ENCODE measurements at places on chromosomes 7 and 10. TPM values are rescaled to one million over a fixed set of nuclear protein-coding genes. Genes with fewer than 3 reads are reported as not detected.
A peak's percentile ranks its signal among the peaks of the same experiment; 100 is the strongest.

IGFBP1 gene
- total RNA-seq, result 2.8 TPM

DCLRE1C gene
- 12.9 TPM for total RNA-seq

GLCCI1 gene
- total RNA-seq, result 9.7 TPM

TUBB8 gene
- not detected for total RNA-seq

OPALIN gene
- not detected for total RNA-seq

PRTFDC1 gene
- total RNA-seq, result 13.4 TPM

DNA sequence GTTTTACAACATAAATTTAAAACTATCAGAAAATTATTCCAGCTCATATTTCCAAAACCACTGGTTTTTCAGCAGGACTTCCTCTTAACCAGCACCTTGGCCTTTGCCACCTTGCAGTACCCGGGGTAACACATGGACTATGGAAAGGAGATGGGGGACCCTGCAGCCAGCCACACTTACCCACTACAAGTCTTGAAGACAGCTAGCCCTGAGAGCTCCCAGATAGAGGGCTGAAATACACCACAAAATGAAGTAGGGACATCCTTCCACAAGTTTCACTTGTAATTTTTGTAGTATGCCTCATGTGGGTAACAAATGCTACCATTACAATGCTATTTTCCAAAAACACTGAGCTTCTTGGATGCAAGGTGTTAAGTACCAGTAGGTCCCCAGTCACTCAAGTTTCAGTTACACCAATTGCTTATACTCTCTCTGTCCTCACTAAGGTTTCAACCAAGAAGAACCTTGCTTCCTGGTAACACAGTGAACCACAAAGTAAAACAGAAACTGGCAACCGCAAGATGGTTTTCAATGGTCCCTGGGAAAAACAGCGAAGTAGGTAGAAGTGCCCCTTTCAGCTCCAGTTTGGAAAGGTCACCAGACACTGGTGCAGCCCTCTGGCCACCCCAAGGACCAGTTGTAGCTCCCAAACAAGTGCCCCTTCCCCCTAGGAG is 110.9 kb downstream of the SGMS1 start:
- no peak for DNase-seq

DNA sequence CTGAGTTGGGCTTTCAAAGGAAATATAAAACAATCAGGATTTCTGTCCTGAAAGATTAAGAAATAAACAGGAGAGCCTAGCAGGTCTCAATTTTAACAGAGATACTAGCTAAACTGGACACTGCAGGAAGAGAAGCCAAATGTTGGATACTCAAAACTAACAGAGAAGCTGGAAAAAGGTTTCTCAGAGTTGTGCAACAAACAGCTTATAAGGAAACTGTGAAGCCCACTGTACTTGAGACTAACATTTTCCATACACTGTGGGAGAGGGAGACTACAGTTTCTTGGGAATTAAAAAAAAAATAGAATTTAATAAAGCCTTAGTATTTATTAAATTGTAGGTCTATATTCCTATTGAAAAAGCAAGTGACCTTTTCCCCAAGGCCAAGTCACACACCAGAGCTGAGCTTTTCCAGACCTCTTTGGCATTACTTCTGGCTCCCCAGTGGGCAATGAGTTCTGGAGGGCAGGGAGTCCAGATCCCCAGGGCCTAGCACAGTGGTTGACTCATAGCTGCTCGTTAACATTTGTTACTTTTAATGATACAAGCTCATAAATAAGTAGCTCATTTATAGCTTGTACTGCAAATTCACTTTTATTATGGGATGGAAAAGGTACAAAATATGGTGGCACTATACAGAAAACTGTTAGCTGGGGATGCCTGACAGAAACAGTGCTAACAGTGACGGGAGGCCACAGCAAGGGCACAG is 68.3 kb downstream of the MINDY3 start:
- DNase-seq, result no peak

GRCh38 chr10:46226232-46226631 is 60.6 kb upstream of the ANTXRL start:
- DNase-seq, result no peak

DNA sequence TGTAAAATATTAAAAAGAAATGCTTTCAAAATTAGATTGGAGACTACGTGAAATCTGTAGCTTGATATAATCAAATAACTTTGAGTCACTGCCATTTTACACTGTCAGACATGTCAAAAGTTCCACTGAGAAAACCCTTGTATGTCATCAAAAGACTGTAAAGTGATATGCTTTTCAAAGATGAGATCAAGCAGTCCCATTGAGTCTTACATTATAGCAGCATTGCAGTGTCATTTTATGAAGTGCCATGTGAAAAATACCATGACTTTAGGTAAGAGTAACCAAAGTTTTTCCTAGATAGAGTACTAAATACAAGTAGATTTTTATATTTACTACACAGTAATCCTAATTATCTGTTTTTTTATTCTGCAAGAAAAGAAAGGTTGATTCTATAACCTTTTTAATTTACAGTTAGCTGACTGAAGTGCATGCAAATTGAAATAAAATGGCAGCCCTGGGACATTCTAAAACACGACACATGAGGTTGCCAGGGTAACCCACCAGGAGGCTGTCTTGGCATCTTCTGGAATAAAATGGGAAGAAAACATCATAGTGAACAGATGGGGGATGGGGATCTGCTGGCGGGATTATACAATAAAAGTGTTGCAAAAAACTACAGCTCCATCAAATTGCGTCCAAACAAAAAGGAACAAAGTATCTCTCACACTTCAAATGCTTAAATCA is 91.3 kb upstream of the TMEM106B start:
- DNase-seq, result no peak

GRCh38 chr10:71396711-71397295 is at the start of gene CDH23:
CDH23 (plus strand) TSS chr10:71396920; CDS start chr10:71439832, 42,912 bp downstream.
- peak; percentile 82 for DNase-seq

GRCh38 chr7:110780712-110781111 is 310.2 kb upstream of the LRRN3 start:
- DNase-seq, result no peak

GRCh38 chr10:48184224-48184623 is 90.3 kb downstream of the FRMPD2 start:
- no peak for DNase-seq

DNA sequence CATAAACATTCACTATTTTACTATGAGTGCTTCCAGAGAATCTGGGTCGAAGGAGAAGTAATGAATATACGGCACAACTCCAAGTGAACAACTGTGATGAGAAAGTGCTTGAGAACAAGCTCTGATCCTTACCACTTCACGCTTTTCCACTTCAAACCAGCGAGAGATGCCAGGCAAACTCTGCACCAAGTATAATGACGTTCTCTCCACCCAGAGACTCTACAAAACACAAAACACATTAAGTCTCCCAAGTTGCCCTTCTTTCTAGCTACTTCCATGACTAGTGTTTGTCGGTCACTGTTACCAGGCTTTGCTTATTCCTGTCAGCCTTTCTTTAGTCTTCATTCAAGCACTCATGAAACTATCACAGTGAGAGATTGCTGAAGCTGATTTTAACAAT is 193.1 kb upstream of the IMMP2L start:
- no peak for DNase-seq

GRCh38 chr10:35533565-35533964 is 71.6 kb upstream of the GJD4 start:
- no peak for DNase-seq

GRCh38 chr10:97640868-97641811 is 669 bp downstream of the PI4K2A start:
- DNase-seq, result peak; percentile 20

GRCh38 chr7:45911311-45911710 is 9.8 kb downstream of the IGFBP3 start:
- no peak for DNase-seq

DNA sequence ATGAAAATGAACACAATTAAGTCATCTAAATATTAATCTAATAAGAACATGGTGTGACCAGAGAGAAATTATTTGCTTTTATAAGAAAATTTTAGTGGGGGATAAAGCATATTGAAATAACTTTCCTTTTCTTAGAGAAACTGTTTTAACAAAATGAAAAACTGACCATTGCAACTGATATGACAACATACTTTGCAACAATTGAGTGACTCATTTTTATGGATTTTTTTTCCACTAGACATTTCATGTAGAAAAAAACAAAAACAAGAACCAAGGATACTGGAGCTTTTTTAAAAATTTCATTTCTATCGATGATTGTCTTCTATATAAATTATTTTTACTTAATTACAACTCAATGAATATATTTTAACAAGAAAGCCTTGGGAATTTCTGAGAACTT is 90.0 kb downstream of the C1GALT1 start:
- no peak for DNase-seq

DNA sequence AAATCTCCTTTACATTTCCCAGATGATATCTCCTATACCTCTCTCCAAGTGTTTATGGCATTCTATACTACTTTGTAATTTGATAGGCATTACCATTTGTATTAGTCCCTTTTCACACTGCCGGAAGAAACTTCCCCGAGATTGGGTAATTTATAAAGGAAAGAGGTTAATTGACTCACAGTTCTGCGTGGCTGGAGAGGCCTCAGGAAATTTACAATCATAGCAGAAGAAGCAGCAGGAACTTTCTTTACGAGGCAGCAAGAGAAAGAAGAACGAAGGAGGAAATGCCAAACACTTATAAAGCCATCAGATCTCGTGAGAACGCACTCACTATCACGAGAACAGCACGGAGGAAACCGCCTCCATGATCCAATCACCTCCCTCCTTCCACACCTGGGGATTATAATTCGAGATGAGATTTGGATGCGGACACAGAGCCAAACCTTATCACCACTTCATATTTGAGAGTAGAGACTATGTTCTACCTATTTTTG is 1194.6 kb downstream of the SORCS1 start:
- no peak for DNase-seq

DNA sequence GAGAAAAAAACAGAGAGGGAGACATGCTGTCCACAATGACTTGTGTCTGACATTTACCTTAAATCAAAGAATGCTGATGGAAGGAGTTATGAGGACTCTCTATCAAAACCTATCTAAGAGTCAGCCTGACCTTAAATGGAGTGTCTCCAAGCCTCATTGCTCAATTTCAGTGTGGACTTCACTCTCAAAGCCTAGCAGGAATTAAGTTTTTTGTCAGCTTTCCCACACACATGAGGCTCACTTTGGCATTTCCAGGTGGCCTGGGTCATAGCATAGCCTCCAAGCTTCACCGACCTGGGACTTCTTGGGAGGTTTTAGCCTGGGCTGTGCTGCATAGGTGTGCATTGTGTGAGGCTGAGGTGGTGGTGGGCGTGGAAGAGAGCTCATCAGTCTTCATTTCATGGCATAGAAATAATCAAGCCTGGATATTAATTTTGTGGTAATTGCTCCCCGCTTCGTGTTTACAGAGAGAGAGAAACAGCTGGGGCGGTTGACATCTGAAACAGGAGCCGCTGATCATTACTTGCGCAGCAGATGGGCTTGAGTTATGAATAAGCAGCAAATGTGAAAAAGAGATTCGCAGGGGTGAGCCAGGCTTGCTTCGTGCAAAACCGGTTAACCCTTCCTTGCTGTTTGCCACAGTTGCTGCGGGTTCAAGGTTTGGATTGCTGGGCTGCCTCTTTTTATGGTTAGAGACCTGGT is 647.8 kb downstream of the INHBA start:
- no peak for DNase-seq

- no peak for DNase-seq
These were observed 5.0 kb downstream of the NUP205 start for GRCh38 chr7:135562720-135563119.

DNA sequence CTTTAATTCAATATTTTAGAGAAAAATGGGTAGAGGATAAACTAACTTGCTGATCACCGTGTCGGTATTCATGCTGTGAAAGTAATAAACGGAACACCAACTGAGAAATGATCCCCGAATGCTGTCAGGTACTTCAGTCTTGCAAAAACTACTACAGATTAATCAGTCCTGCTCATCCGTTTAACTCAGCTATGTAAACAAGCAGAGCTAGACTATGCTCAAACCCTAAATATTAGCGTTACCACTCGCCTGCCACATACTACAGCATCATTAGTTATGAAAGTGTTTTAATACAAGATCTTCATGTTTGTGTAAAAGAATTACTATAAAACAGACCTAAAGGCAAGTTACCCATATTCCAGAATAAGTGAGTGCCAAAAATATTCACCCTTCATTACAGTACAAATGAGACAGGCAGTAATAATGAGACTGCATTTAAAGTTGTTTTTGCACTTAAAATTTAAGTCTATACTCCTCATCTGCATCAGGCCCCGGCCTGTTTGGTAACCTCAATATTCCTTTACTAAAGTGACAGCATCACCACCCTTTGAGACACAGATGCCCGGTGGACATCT is 952 bp downstream of the DNMBP start:
- DNase-seq, result no peak

GRCh38 chr7:5421714-5422395 is 1.8 kb downstream of the TNRC18 start:
- peak; percentile 73 for DNase-seq

DNA sequence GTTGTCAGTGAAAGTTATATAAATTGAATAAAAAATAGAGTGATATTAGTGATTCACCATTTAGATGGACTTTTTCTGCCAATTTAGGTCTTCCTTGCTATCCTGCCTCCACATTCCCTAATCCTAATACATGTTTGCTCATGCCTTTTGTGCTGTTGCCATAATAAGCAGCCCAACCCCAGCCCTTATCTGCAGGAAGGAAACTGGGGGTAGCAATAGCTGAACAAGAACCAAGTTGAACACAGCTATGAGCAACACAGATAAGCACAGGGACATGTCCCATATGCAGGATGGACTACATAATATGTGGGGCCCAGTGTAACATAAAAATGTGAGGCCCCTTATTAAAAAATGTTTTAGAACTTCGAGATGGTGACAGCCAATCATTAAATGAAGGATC is 91.2 kb upstream of the AHR start:
- DNase-seq, result no peak

DNA sequence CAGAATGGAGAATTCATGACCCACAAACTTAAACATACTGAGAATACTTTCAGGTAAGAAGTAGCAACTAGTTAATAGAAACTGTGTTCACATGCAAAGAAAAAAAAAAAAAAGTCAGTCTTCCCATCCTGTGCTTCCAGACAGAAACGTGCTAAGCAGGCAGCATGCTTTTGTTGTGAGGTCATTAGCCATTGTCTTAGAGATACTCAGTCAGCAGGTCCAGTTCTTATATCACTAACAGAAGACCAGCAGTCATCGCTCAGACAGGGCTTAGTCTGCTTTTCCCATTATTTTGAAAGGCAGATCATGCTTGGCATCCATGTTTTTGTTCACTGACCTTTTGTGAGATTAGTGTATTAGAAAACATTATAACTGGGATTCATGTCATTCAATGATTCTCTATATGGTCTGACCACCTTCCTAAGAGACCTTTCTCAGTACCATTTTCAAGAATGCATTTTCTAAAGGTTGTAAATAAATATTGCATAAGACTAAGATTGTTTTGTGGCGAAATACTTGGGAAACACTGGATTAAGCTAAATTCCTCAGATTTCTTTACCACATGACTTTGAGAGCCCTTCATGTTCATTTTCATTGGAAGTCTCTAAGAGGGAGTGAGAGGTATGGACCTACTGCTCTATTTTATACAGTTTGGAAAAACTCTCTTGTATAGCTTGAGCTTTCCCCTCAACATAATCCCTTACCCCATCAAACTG is 45.0 kb upstream of the AGBL3 start:
- no peak for DNase-seq

GRCh38 chr10:35639728-35640401 is 2.2 kb downstream of the FZD8 start:
- DNase-seq, result peak; percentile 38

- no peak for DNase-seq
These were observed 527.8 kb downstream of the SH2D4B start for GRCh38 chr10:81065474-81065873.

GRCh38 chr7:4257146-4258111 is 424.7 kb upstream of the FOXK1 start:
- no peak for DNase-seq

Measured in ovary (tissue), 10 donors.